ENCODE measurements at places on chromosomes 7 and 10.

- no peak for DNase-seq
These were observed 67.0 kb downstream of the SYPL1 start for GRCh38 chr7:106045139-106045538.

- no peak for DNase-seq
These were observed 173.9 kb upstream of the CDK1 start for GRCh38 chr10:60604342-60604741.

DNA sequence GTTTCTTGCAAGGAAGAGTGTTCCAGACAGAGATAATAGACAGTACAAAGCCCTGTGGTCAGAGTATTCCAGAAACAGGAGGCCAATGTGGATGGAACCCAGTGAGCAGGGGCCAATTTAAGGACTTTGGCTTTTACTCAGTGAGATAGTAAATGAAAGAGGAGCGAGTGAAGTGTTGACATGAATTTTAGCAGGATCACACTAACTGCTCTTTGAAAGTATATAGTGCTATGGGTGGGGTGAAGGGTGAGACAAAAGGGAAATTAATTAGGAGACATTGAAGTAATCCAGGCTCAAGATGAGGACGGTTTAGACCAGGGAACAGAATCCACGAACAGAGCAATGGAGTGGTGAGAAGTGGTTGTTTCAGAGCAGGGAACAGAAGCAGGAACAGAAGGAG, 62.2 kb upstream of the TES start:
- DNase-seq = no peak

- DNase-seq = peak; percentile 58
These were observed 25.5 kb downstream of the PRR15 start for GRCh38 chr7:29588900-29589696.

Measured in GM13976 (cell line).